ENCODE measurements at places on chromosomes 2 and 18.

DNA sequence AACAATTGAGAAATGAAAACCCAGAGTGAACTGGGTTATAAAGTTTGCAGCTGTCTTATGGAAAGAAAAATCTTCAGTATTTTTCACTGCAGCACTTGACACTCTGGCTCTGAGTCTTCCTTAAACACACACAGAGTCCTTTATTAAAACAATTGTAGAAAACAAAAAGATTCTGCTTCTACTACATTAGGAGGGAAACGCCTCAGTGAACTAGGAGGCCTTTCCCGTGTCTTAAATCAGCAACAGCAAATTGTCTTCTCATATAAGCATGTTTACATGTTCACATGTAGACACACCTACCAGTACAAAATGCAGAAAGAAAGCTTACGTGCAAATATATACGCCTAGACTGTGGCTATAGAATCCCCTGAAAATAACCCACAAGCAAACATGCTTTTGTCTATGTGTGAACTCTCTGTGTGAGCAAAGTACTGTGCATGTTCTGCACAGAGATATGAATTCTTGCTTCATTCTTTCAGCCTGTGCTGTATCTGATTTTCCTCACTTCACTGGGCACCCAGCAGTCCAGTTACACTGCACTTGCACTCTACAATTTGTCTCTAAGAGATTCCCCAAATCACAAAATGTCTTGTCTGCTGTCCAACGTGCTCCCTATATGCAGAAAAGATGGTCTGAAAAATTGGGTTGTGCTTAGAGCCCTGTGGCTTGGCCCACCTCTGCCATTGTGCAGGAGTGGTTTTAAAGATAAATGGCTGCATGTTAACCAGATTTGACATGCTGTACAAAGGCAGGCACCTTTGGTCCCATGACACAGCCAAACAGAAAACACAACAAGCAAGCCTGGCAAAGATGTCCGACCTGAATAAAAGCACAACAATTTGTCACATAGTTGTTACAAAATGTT is 24.5 kb downstream of the ZEB2 start:
- DNase-seq: no peak

DNA sequence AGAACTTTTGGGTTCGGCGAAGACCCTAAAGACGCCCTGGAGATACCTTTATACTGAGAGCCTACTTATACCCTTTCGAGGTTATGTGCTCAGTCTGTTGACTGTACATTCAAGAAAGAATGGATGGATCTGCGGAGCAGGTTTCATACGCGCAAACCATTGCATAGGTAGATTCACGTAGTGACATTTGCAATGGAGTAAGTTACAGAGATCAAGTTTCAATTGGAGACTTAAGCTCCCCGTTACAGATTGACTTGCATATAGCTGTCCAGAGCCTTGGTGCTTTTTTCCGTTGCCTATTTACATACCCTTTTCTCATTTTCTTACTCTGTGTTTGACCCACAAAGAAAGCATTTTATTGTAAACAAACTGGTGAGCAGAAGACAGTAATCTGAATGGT is 923 bp downstream of the PSMD1 start:
- DNase-seq: no peak

- DNase-seq: no peak
These were observed 107.7 kb downstream of the COPS8 start for GRCh38 chr2:237193436-237193835.

DNA sequence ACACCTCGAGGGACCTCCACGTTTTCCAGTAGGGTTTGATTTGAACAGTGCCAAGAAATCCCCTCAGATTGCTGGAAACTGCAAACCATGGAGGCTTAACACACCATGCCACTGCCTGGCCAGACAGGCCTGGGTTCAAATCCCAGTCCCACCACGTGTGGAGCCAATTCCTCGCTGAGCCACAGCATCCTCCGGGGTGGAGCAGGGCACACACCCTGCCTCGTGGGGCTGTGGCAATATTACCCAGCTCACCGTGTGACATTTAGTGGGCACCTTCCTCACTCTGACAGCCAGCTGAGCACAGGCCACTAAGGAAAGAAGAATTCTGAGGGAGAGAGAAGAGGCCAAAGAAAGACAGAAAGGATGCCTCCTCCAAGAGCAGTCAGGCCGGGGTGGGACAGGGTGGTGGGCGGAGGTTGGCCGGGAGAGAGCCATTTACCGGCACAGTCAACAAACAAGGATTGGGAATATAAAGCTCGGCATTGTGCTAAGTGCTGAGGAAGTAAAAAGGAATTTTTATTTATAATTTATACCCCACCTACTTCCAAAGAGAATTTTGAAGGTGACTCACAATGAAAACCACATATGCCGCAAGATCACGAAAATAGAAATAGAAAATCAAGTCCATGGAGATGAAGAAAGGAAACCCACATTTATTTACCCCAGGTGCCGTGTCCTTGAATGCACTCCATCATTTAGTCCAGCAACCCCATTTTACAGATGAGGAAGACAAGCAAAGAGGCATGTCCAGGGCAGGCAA is 111.5 kb downstream of the MCFD2 start:
- DNase-seq: peak; percentile 89

GRCh38 chr18:30945761-30946160 is 96.8 kb downstream of the DSC3 start:
- DNase-seq: no peak

- DNase-seq: no peak
These were observed 190.6 kb downstream of the FHOD3 start for GRCh38 chr18:36488131-36488530.

- DNase-seq: no peak
These were observed 14.8 kb downstream of the TRABD2A start for GRCh38 chr2:84866122-84866521.

DNA sequence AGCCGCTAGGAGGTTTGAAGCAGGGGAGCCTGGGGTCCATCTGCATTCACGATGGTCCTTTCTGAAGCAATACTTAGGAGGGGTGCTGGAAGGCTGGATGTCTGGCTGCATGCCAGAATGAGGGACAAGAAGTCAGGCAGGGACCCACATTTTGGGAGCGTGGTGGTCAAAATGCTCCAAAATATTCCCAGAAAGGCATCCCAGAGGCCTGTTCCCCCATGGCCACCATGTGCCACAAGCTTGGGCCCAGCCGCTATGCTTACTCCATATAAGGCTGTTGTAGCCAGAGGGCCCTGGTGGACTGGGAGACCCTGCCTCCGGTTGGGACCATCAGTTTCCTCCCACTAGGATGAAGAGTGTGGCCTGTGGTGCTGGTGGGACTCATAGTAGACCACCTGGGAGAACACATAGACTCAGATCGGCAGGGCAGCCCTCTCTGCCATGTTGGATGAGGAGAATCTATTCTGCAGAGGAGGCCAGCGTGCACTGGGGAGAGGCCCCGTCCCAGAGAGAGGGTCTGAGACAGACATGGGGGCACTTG is 3.6 kb upstream of the PROM2 start:
- no peak for DNase-seq

DNA sequence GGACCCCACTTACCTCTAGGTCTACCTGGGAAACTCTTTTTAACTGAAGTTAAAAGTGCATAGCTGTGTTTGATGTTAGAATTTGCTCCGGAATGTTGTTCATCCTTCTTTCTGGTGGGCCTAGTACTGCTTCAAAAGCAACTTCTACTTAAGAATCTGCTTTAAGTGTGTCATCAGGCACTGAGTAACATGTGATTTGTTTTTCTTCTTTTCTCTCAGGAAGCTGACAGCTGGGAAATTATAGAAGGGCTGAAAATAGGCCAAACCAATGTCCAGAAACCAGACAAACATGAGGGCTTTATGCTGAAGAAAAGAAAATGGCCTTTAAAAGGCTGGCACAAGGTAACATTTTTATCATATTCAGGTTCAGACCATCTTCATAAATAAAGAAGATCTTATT is 122.9 kb downstream of the PRKRA start:
- DNase-seq: peak; percentile 13

DNA sequence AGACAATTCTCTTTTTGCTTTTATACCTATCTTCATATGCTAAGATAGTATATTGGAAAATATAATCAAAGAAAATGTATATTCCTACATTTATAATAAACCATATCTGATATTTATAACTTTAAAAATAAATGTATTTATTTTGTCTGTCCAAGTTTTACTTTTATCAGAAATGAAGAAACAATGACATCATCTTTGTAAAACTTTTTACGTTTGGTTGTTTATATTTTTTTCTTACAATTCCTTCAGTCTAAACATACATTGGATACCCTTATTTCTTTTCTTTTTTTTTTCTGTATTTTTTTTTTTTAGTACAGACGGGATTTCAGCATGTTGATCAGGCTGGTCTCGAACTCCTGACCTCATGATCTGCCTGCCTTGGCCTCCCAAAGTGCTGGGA is 1577.0 kb upstream of the SLC39A10 start:
- DNase-seq: no peak

- no peak for DNase-seq
These were observed 2.6 kb upstream of the RNU2-63P start for GRCh38 chr2:88018909-88019308.

DNA sequence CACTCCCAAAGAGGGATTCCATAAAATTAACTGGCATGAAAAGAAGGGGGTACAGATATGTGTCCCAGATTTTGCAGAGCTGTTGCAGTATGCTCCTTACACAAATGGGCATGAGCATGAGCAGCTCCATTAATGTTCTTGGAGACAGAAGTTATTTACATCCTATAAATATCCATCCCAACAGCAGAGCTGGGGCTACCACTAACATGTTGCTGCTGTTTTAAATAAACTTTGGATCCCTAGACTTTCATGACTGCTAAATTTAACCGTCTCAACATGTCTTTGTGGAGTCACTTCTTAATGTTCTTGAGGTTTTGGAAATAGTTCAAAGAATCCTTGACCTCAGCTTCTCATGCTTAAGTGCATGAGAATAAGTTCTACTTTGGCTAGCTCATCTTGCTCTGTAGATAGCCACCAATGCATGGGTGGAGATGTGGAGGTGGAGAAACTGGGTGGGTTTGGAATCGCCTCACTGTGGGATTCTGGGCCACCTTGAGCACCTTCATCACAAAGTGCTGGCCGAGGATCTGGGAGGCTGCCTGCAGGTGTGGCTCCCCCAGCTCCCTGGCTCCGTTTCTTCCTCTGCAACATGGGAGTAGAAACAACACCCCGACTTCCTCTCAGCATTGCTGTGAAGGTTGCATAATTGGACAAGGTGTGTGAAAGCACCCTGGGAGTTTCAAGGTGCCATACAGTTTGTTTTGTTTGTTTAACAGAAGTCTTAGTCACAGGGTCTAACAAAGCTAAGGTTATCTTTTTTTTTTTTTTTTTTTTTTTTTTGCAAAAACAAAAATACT is 307.2 kb downstream of the MYCN start:
- DNase-seq: no peak

- DNase-seq: no peak
These were observed 1609.3 kb upstream of the ZEB2 start for GRCh38 chr2:146129231-146129630.

DNA sequence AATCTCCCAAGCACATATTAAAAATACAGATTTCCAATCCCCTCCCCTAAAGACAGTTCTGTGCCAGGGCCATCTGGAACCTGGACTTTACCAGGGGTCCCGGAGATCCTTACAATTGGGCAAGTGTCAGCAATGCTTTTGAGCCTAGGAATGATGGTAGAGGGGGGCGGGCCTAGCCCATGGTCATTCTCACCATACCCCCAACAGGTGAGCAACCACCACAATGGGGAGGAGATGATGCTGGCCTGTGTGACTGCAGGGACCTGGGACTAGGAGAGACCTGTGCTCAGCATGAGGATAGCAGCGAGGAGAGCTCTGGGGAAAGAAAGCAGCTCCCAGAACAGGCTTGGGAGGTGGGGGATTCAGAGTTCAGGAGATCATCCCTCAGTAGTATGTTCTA is 13.9 kb upstream of the ASAP2 start:
- no peak for DNase-seq

GRCh38 chr2:22999951-23000350 is 385.0 kb upstream of the KLHL29 start:
- DNase-seq: no peak

DNA sequence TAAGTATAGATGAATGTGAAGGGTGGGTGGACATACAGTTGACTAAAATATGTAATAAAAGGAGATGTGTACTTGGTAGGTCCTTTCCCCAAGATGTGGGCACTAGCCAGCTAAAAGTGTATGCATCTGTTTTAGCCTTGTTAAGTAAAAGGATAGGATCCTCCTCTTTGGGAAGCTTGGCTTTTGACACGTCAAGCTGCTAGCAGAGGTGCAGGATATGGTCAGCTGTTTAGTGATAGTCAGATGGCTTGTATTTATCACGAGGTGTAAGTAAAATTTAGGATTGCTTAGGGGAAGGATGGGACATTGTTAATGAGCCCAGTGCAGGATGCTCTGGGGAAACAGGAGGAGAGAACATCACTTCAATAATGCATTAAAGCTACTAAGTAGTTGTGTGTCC is 1.5 kb downstream of the MFSD6 start:
- peak; percentile 11 for DNase-seq

DNA sequence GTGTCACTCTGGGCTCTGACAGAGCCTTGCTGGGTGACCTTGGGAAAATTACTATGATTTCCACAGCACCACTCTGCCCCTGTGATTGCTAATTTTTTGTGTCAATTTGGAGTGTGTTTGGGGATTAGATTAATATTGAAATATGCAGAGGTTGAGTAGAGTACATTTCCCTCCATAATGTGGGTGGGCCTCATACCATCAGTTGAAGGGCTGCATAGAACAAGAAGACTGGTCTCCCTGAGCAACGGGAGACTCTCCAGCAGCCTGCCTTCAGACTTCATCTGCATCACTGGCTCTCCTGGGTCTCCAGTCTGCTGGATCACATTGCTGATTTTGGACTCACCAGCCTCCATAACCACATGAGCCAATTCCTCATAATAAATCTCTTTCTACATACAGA is 313.7 kb downstream of the TNS1 start:
- no peak for DNase-seq

DNA sequence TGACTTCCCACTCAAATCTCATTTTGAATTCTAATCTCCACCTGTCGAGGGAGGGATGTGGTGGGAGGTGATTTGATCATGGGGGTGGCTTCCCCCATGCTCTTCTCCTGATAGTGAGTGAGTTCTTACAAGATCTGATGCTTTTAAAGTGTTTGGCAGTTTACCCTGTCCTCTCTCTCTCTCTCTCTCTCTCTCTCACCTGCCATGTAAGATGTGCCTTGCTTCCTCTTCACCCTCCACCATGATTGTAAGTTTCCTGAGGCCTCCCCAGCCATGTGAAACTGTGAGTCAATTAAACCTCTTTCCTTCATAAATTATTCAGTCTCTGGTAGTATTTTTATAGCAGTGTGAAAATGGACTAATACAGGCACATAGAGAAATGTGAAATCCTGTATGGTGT is 7.0 kb upstream of the LDAH start:
- no peak for DNase-seq

GRCh38 chr2:17979707-17980106 is 101.2 kb downstream of the KCNS3 start:
- DNase-seq: no peak

GRCh38 chr18:27363872-27364271 is 178.8 kb upstream of the CHST9 start:
- no peak for DNase-seq

- peak; percentile 90 for DNase-seq
These were observed 928 bp upstream of the FOSL2 start for GRCh38 chr2:28391564-28392296.

- DNase-seq: peak; percentile 54
These were observed 93.9 kb downstream of the FARSB start for GRCh38 chr2:222561817-222562645.
